ENCODE measurements at places on chromosomes 7 and 10.

GRCh38 chr7:115013886-115014285 is 92.0 kb downstream of the MDFIC start:
- no peak for DNase-seq

GRCh38 chr10:86252079-86252478 is 114.5 kb downstream of the GRID1 start:
- DNase-seq: no peak

DNA sequence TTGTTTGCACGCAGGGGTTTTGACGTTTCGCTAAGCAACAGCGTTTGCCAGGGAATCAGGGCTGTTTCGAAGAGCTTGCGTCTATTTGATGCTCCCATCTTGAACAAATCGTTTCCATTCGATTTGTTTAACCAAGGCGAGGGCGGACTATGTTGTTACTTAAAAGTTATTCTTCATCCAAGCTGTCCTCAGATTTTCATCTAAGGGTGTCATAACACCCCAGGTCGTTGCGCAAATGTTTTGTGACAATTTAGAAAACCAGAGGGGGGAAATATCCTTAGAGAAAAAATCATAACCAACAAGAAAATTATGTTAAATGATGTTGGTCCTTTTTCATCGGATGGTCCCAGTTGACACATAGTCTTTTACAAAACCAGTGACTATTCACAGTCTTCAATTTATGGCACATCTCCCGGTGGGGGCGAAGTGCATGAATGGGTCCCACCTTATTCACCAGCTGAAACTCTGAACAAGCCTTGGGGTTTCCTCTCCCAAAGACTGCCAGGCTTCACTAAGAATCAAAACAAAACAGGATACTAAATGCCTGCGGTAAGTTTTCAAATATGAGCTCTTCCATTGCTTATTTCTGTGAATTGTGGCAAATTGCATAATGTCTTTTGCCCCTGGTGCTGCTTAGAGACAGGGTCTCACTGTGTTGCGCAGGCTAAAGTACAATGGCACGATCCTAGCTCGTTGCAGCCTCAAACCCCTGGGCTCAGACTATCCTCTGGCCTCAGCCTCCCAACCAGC is 109.9 kb downstream of the REEP3 start:
- DNase-seq: no peak

GRCh38 chr10:65845916-65846315 is 1079.9 kb upstream of the LRRTM3 start:
- DNase-seq: no peak

DNA sequence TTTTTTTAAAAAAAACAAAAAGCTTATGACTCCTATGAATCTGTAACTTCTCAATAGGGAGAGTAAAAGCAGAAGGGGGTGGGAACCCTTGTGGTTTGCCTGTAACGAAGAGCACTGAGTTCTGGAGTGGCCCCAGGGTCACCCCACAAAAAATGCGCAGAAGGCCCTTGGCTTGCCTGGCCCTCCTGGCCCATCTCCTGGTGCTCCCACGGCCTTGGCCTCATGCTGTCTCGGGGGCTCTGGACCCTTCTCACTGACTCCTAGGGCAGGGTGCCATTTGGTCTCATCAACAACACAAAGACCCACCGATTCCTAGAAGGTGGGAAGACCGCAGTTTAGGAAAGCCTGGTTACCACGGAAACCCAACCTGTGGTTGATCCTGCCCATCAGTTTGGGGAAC is 40.8 kb downstream of the ZNF467 start:
- DNase-seq: no peak

DNA sequence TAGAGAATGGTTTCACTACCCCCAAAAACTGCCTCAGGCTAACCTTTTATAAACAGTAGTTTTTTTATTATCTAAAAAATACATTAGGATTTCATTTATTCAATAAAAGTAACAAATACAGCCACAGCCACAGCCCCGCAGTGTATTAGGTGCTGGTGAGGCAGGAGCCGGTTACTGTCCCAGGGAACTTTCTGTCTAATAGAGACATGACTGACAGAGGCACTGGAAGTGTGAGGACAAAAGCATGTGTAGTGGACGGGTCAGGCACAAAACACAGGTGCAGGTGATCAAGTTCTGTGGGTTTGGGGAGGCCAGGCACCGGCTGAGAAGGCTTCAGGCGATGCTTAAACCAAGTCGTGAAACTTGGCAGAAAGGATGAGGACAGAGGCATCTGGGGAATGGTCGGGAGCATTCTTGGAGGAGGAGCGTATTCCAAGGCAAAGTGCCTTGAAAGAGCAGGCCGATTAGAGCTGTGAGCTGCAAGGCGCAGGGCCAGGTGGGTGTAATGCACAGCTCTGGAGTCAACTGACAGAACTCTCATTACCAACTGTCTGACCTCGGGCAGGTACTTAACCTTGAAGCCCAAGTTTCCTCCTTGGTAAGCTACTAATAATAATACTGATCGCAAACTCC is 138.2 kb downstream of the USP6NL start:
- DNase-seq: no peak

- DNase-seq: no peak
Measured at GRCh38 chr7:143936087-143937009, 1.3 kb downstream of the OR2F2 start.

DNA sequence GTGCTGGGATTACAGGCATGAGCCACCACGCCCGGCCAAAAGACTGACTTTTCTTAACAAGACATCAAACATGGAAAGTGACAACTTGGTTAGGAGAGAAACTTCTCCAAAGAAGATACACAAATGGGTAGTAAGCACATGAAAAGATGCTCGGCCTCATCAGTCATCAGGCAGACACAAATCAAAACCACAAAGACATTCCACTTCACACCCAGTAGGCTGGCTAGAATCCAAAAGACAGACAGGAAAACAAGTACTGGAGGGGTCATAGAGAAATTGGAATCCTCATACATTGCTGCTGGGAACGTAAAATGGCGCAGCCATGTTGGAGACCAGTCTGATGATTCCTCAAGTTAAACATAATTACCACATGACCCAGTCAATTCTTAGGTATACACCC is 16.4 kb downstream of the SEPHS1 start:
- DNase-seq: no peak

GRCh38 chr7:100682228-100682741 is 8.7 kb downstream of the GNB2 start:
- no peak for DNase-seq

DNA sequence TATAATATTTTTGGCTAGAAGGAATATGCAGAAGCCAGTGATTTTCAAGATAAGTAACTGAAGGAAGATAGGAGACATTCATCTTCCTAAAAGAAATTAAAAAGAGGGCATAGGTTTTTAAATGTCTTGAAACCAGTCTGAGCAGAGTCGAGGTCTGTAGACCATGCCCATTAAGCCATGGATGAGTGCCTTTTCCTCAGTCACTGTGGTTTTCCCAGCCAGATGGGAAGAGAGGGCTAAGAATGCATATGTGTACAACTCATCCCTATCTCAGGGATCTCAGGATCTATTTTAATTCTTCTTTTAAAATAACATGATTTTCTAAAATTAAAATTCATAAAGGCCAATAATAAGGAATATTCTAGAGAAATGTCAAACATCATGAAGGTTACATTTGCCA is 112.8 kb downstream of the PPP1R3A start:
- no peak for DNase-seq

DNA sequence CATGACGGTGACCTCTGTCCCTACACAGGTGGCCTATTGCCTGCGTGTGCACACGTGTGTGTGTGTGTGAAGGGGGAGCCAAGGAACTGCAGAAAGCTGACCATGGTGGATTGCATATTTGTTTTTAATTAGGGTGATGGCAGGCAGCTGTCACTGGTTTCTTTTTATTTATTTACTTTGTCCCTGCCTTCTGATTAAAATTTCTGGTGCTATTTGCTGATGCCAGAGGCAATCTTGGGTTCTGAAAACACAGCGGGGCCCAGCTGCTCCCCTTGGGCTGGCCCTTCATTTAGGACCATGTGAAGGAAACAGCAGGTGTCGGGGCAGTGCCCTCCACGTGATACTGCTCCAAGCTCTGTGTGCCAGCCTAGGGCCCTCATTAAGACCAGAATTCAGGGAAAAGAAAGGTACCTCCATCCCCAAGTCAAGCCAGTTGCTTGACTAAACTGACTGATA is 71.3 kb upstream of the PODXL start:
- no peak for DNase-seq

GRCh38 chr7:30705008-30705407 is 22.8 kb upstream of the CRHR2 start:
- DNase-seq: no peak

DNA sequence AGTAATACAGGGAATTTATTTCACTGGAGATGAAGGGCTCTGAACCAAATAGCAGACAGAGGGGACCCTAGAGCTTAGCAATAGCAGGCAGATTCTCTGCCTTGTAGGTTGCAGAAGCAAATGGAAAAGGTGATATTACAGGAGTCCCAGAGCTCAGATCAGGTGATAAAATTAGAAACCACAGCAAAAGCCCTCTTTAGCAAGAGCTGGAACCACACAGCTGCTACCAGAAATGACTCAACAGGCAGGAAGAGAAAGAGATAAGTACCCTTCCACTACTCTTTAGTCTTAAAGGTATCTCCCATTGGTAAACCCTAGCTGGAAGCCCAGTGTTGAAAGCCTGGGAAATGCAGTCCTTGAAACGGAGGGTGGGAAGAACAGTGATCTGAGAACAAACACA is 535.6 kb upstream of the GHITM start:
- DNase-seq: no peak

GRCh38 chr10:62010366-62010765 is 108.9 kb downstream of the ARID5B start:
- DNase-seq: no peak

- DNase-seq: no peak
Measured at GRCh38 chr7:70569335-70569819, 562.6 kb upstream of the GALNT17 start.

GRCh38 chr10:28807760-28808613 is 130.7 kb downstream of the BAMBI start:
- no peak for DNase-seq

- no peak for DNase-seq
Measured at GRCh38 chr10:98316170-98316569, 48.2 kb upstream of the LOXL4 start.

GRCh38 chr10:121566755-121567154 is 31.5 kb downstream of the FGFR2 start:
- DNase-seq: no peak

Data from effector CD8-positive, alpha-beta T cell (primary cell).